ENCODE measurements at places on chromosomes 12 and 14.
A peak's percentile ranks its signal among the peaks of the same experiment; 100 is the strongest.

DNA sequence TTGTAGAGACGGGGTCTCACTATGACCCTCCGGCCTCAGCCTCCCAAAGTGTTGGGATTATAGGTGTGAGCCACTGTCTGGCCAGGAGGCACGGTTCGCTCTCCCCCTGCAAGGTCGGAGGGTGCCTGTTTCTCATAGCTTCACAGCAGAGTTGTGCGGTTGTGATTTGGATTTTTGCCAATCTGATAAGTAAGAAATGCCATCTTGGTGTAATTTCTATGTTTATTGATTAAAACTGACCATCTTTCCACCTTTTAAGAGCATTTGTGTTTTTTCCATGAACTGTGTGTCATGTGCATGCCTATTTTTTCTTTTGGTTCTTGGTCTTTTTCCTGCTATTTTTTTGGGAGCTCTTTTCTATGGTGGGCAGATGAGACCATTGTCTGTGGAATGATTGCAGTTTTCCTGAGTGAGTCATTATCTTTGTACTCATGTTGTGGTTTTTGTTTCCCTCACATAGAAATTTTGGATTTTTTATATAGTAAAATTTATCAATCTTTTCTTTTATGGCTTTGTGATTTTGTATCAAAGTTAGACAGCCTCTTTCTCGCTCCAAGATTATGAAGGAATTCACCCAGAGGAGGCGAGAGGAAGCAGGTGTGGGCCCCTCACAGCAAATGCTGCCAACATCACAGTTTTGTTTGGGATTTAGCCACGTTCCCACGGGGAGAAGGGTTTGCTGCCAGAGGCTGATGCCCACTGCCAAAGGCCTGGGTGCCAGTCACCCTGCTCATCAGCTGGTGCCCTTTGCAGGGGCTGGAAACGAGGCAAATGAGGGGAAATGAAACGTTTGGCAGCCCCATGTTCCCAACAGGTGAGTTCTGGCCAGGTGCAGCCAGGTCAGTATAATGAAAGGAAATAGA, 47.2 kb downstream of the RFX4 start:
- DNase-seq, result no peak

- DNase-seq, result no peak
Observed at GRCh38 chr12:69431591-69432222, 38.5 kb upstream of the FRS2 start.

GRCh38 chr12:117441751-117442150, 80.3 kb upstream of the NOS1 start:
- peak; percentile 75 for DNase-seq

GRCh38 chr14:51545396-51545795, 106.3 kb upstream of the FRMD6 start:
- DNase-seq, result no peak

DNA sequence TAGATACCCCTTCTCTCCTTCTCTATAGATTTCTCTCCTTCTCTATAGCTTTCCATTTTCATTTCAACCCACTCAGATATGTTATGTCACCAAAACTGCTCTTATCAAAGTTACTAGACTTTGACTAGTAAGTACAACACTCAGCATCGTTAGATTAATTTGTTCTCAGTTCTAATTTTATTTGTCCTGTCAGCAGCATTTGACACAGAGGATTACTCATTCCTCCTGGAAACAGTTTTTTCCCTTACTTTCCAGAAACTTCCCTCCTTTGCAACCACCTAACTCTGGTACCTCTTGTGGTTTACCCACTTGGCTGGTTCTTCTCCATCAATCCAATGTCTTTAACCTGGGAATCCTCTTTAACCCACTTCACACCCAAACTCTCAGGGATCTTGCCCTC, 423.7 kb downstream of the TMTC2 start:
- DNase-seq, result no peak

DNA sequence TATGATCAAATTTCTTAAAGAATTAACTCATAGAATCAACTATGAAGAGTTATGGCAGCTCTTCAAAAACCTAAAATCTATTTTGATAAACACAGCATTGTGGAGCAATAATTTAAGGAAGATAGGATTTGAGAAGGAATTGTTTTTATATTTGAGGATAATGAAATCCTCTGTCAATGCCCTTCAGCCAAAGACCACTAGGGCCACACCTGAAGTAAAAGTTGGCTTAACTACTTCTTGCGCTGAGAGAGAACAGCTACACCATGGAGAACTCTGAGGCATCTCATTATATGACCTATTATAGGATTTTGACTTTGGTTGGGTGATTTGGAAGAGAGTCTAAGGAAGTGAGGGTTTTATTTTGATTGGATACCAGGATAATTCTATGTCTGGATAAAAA, 237.2 kb downstream of the TMTC2 start:
- DNase-seq, result no peak

- no peak for DNase-seq
Observed at GRCh38 chr14:45070215-45070614, 13.7 kb upstream of the PRPF39 start.

DNA sequence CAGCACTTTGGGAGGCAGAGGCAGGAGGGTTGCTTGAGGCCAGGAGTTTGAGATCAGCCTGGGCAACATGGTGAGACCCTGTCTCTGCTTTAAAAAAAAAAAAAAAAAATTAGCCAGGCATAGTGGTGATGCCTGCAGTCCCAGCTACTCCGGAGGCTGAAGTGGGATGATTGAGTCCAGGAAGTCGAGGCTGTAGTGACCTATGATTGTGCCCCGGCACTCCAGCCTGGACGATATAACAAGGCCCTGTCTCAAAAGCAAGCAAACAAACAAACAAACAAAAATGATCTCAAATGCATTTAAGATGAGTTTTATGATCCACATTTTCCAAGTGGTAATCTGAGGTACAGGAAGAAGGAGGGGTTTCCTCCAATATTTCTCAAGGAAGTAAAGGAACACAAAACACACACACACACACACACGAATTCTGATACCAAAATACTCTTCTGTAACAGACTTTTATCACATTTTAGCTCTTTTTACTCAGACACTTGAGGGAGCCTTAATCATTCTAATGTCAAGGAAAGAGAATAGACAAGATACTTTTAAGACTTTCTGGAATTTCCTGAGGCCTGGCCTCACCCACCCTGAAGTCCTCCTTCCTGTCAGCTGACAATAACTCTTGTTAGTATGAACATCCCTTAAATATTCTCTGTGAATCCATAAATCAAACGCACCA, 44.4 kb upstream of the CERS5 start:
- no peak for DNase-seq

DNA sequence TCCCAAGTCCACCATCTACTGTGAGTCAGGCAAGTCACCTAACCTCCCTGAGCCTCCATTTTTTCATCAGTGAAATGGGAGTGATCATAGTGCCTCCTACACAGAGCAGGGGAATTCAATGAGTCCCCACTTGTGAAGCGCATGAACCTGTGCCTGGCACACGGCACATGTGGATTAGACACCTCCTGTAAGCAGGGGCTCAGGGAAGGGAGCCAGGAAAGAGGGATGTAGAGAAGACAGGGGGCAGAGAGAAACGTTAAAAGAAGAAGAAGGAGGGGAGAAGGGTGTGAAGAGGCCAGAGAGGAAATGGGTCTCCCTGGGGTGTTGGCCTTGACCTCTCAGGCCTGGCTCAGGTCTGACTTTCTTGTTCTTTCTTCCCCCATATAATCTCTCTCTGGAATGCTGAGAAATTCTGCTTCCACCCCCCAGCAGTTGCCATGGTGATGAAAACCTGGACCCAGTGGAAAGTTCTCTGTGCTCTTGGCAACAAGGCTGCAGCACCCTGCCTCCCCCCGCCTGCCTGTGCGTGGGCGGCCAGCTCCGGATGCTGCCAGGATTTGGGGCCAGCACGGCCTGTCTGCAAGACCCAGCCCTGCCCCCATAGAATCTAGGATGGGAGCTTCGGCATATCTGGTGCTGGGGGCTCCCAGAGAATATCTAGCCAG, 94.5 kb downstream of the CALM1 start:
- no peak for DNase-seq

DNA sequence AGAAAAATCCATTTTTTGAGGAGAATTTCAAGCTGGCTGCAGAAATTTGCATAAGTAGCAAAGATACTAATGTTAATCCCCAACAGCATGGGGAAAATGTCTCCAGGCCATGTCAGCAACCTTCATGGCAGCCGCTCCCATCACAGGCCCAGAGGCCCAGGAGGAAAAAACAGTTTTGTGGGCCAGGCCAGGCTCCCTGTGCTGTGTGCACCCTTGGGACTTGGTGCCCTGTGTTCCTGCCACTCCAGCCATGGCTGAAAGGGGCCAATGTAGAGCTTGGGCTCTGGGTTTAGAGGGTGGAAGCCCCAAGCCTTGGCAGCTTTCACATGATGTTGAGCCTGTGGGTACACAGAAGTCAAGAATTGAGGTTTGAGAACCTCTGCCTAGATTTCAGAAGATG, 76.3 kb downstream of the MGAT4C start:
- no peak for DNase-seq

DNA sequence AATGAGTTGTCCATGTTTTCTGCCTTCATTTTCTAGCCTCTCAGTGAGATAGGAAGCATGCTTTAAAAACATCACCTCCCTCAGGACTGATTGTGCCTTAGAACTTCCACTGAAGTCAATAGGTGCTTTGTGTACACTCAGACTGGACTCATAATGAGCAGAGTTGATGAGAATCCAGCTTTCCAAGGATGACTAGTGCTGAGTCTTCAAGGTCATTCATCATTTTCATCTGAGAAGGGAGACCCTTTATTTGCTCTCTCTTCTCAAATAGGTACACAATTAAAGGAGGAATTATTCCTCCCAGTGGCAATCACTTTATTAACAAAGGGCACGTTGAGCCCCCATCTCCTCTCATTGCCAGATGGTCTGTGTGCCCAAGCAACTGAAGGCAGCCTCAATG, 210.9 kb upstream of the PRKD1 start:
- no peak for DNase-seq

DNA sequence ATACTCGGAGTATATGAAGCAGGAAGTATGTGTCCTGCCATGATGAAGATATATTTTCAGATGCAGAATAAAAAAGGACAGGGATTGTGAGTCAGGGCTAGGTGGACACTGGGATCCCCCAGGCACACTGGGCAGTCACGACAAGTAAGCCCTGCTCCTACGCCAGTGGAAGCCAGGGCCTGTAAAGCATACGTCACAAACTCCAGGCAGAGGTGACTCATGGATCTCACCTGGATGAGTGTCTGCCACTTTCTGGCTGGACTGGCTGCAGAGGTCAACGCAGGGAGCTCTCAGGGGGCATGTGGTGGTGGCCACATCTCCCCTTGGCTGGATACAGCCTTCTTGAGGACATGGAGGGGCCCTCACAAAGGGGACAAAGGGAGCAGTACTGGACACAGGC, 262.3 kb downstream of the GLT1D1 start:
- no peak for DNase-seq

- no peak for DNase-seq
Observed at GRCh38 chr12:47801170-47801903, 18.4 kb downstream of the HDAC7 start.

GRCh38 chr14:89700801-89701200, 253.7 kb downstream of the EFCAB11 start:
- no peak for DNase-seq

DNA sequence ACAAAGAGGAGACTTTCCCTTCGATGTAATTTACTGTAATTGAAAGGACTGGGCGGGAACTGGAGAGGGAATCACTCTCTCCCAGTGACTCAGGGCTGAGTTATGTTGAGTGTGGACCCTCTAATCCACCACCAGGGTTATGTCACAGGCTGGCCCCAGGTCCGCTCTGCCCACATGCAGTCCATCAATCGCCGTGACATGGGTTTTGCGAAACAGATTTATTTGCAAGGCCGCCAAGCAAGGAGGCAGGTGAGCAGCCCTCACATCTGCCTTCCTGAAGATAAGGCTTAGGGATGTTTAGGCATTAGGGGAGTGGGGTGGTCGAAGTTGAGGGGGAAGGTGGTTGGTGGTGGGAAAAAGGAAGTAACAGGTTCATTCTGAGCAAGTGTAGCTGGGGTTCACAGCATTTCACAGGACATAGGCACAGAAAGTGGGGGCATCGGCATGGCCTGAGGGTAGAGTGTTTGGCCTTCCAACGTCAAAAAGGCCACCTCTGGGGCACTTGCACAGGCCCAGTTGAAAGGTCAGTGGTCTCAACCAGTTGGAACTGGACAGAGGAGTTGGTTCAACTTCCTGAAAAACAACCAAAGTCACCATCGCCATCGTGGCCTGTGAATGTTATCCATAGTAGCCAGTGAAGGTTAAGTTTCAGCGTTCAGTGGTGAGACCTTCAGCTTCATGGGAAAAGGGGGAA, 66.9 kb downstream of the DNAH10 start:
- no peak for DNase-seq

DNA sequence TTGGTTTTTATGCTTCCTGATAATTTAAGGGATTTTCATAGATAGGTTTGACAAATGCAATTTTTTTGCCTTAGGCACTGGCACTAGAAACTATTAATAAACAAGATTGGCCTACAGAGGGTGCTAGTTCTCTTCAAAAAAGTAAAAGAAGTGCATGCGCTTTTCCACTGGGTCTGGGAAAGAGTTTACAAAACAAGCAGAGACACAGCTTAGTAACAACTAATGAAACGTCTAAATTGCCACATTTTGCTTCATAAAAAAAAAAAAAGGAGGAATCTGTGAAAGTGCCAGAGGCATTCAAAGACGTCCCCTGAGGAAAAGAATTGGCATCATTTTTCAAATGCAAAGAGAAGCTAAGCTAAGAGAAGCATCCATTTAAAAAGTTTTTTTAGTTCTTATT, 58.3 kb upstream of the EEA1 start:
- peak; percentile 31 for DNase-seq

DNA sequence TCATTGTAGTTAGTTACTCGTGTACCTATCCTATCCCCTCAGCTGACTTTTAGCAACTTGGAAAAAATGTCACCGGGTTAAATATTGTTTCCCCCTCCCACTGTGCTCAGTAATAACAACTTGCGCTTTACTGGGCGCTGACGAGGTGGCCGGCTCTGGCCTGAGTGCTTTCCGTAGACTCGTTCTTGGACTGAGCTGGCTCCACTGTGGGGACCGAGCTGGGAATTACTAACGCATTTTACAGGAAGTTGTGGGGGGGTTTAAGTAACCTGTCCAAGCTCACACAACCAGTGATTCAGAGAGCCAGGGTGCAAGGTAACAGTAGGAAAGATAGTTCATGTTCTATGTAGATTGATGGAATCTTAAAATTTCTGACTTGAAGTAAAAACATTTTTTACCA, 82.5 kb upstream of the KICS2 start:
- DNase-seq, result no peak

- peak; percentile 36 for DNase-seq
Observed at GRCh38 chr14:68111097-68111852, 291.7 kb downstream of the RAD51B start.

DNA sequence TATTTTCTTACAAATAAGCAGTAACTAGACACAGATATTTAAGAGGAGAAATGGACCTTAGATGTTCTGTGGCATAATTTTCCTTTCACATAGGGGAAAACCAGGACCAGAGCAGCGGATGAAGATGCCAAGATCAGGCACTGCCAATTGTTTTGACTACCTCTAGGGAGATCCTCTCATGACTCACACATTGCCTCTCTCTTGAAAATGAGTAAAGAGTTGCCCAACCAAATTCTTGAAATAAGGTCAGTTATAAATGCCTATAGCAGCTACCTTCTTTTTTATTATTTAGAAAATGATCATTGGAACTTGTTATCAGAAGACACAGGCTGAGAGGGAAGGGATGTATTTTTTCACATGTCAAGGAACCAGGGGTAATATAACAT, 263.4 kb upstream of the PLEKHG7 start:
- no peak for DNase-seq

- DNase-seq, result no peak
Observed at GRCh38 chr14:79543967-79544697, 667.2 kb downstream of the DIO2 start.
